Left forelimb (tissue), 1 donor: ENCODE measurements at places on chromosomes 5 and 9.
A peak's percentile ranks its signal among the peaks of the same experiment; 100 is the strongest.

- DNase-seq = peak; percentile 57
Measured at GRCh38 chr5:132011622-132012343, at the start of gene ACSL6. Gene ACSL6, minus strand, starts transcription at chr5:132011658. Its CDS starts 105 bp downstream, at chr5:132011553.

GRCh38 chr5:93579692-93580062, 1.3 kb downstream of the NR2F1-AS1 start:
- DNase-seq = no peak

- peak; percentile 38 for DNase-seq
Measured at GRCh38 chr9:135045928-135046738, 41.3 kb upstream of the OLFM1 start.

- no peak for DNase-seq
Measured at GRCh38 chr5:114358329-114358728, 3.5 kb upstream of the KCNN2 start.

- DNase-seq = no peak
Measured at GRCh38 chr9:131282175-131282574, 5.9 kb upstream of the FAM78A start.

DNA sequence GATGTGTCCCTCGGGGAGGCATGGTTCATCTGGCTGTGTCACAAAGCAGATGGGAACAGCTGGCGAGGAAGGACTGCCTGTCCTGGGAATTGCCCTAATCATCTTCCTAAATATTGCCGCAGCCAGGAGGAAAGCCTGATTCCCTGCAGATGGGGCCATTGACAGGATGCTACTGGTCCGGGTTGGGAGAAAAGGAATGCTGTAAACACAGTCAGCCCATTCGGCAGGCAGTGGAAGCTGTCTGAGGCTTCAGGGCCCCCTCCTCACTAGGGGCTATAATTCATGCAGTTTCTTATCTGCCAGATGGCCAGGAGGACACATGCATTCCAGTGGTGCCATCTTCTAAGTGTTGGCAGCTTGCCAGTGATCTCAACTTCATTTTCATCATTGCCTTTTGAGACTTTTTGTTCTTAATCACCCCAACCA, 110.3 kb downstream of the KCNIP1 start:
- no peak for DNase-seq

DNA sequence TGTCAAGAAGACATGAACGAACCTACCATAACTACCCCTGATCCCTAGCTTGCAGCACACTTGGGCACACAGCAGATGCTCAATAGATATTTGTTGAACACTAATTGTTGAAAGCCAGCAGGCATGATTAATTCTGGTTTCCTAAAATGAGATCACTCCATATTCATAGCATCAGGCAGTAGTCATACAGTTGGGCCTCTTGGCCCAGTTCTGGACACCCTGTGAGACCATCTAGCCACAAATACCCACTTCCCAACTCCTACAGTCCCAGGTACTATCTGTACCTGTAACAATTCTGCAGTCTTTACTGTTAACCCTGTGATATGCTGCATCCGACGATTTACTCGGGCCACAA, 24.2 kb downstream of the P4HA2 start:
- DNase-seq = no peak

- DNase-seq = no peak
Measured at GRCh38 chr9:92770360-92770995, 5.8 kb upstream of the BICD2 start.

- no peak for DNase-seq
Measured at GRCh38 chr5:4295663-4296339, 700.2 kb downstream of the IRX1 start.

GRCh38 chr5:30279237-30279636, 914.2 kb upstream of the CDH6 start:
- no peak for DNase-seq

DNA sequence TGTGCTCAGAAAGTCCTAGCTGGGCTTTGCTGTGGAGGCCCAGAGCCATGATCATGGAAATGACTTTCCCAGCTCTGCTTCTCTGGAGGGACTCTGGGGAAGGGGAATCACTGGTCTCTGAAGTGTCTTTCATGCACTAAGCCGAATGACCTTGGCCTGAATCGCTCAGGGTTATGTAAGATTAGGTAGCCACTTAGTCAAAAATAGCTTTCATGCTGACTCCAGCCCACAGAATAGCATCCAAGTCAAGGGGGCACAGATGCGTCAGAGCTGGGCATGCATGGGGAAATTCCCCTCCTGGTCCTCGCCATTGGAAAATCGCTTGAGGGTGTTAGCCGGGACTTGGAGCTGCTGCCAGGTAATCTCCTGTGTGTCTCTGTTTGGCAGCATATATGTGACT, 36.1 kb upstream of the PPARGC1B start:
- no peak for DNase-seq

GRCh38 chr5:138386290-138386689, 33.8 kb downstream of the KDM3B start:
- no peak for DNase-seq

- no peak for DNase-seq
Measured at GRCh38 chr5:94908889-94909480, 290.5 kb downstream of the SLF1 start.

DNA sequence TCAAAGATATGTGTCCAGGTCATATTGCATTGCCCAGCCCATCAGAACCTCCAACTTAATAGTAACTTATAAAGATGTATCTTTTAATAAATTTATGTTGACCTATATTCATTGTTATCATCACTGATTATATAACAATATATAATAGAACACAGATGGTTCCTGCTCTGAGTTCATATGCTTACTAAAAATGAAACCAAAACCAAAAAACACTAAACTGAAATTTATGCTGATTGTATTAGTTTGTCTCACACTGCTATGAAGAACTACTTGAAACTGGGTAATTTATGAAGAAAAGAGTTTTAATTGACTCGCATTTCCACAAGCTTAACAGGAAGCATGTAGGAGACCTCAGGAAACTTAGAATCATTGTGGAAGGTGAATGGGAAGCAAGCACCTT, 462.5 kb upstream of the TYRP1 start:
- DNase-seq = no peak

DNA sequence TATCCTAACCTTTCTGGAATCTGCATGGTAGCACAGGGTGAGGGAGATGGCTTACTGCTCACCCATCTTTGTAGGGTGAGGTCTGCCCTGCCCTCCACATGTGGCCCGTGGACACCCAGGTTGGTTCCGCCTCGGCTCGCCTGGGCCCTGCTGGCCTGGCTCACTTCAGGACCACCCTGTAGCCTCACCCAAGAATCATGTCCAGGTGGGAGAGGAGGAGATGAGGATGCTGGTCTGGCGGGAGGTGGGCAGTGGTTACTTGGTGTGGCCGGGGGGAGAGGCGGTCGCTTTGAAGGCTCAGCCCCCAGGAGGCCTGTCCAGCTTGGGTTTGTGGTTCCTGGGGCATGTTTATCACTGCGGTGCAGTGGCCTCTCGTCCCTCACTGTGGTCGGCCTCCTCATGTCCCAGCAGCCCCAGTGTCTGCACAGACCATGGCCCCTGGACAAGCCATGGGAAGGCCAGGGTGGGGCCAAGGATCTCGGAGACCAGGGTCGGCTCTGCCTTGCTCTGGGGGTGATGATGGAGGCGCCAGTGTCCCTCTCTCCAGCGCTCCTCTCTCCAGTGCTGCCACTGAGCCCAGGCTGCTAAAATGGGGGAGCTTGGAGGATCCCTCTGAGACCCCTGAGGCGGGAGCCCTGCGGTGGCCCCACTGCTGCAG, 4.6 kb downstream of the OBP2B start:
- no peak for DNase-seq

DNA sequence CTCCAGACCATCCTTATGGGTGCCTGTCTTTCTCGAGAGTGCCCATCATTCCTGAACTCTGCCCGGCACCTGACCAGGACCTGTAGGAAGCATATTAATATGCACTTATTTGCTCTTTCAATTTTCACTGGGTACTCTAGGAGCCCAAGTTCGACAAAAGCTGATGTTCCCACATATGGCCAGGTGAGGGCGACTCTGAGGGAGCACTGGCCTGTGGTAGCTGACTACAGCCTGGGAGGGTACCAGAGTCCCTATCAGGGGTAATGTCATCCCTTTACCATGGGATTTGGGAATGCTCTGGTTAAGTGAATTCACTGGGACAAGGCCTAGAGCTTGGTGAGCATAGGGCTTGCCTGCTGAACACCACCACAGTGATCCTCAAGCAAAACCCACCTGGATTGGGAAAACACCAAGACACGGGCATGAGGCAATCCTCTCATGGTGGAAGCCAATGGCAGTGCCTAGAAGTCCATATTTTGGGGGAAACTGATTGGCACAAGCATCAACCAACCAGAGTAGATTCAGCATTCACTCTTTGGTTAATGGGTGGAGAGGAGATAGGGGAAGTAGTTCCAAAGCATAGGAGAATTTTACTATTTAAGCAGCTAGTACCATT, 112.2 kb downstream of the MTX3 start:
- no peak for DNase-seq

GRCh38 chr5:24646915-24647314, 2.1 kb upstream of the CDH10 start:
- DNase-seq = no peak

DNA sequence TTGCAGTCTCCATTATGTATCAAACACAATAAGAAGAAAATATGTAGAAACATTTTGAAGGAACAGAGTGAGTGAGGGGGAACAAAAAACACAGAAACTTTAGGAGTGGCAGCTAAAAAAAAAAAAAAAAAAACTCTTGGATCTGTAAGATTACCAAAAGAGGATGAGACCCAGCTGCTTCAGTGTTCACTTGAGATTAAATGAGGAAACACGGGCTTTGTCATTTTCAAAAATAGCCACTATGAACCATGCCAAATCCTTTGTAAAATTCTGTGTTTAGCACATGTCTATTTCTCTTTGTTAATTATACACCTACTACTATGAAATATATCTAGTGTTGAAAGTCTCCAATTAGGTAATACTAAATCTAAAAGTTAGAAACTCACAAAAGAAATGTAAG, 485.9 kb downstream of the EFNA5 start:
- no peak for DNase-seq

DNA sequence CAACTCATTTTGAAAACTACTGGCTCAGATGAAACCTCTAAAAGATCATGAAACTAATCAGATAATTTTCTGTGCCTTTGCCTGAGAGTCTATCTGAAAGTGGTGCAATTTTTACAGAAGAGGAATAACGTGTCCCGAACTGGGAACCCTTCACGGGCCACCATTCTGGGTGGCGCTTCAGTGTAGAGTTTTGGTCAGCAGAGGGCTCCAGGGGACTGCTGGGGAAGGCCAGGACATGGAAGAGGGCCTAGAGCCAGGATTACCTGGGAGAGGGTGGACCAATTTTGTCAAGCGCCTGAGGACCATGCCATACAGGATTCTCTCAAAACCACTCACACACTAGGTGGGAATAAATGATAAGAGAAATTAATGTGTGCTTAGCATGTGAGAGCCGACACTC, 49.7 kb upstream of the PLEKHG4B start:
- DNase-seq = no peak

- no peak for DNase-seq
Measured at GRCh38 chr5:51185850-51186329, 197.4 kb upstream of the ISL1 start.

- no peak for DNase-seq
Measured at GRCh38 chr5:133032852-133033742, 6.7 kb upstream of the ZCCHC10 start.

DNA sequence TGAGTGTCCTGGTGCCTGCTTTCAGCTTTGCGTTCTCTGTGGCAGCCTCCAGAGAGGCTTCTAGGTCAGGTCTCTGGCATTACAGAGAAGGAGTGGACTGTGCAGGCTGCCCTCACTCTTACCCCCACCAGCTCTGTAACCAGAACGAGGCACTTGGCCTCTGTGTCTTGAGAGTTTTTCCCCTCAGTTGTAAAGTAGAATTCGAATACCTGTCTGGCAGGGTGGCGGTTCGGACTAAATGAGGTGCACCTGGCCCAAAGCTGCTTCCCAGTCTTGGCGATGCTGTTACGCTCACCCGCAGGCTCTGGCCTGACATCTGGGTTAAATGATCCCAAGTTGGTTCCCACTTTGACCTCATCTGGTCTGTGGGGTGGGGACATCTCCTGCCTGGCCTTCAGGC, 40.1 kb downstream of the FAM78A start:
- DNase-seq = no peak

GRCh38 chr5:6820851-6821479, 107.7 kb downstream of the TENT4A start:
- DNase-seq = no peak

GRCh38 chr5:177439518-177440053, 7.0 kb upstream of the PRR7 start:
- DNase-seq = no peak

- no peak for DNase-seq
Measured at GRCh38 chr5:161047024-161047423, 195.0 kb upstream of the ATP10B start.

DNA sequence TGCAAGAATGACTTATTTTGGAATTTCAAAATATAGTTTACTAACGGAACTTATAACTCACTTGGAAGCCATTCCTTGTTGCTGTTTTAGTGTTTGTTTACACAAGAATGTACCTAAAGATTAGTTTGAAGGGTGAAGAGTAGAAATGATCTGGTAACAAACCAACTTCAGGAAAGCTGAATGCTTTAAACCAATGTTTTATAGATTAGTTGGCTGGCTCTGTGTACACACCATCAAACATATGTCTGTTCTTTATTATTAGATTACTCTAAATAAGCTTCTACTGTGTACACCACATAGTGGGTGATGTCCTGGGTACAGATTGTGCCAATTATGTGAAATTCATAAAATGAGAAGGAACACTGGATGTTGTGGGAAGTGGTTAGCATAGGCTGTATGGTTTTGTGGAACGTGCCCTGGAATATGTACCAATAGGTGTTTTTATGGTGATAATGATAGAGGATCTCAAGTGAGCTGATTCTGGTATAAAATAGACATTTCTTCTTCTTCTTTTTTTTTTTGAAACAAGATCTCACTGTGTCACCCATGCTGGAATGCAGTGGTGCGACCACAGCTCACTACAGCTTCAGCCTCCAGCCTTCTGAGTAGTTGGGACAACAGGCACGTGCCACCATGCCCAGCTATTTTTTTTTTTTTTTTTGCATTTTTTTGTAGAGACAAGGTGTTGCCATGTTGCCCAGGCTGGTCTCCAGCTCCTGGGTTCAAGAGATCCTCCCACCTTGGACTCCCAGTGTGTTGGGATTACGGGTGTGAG, 109.3 kb upstream of the DHFR start:
- DNase-seq = no peak

GRCh38 chr5:85293145-85293785, 908.6 kb upstream of the EDIL3 start:
- no peak for DNase-seq

DNA sequence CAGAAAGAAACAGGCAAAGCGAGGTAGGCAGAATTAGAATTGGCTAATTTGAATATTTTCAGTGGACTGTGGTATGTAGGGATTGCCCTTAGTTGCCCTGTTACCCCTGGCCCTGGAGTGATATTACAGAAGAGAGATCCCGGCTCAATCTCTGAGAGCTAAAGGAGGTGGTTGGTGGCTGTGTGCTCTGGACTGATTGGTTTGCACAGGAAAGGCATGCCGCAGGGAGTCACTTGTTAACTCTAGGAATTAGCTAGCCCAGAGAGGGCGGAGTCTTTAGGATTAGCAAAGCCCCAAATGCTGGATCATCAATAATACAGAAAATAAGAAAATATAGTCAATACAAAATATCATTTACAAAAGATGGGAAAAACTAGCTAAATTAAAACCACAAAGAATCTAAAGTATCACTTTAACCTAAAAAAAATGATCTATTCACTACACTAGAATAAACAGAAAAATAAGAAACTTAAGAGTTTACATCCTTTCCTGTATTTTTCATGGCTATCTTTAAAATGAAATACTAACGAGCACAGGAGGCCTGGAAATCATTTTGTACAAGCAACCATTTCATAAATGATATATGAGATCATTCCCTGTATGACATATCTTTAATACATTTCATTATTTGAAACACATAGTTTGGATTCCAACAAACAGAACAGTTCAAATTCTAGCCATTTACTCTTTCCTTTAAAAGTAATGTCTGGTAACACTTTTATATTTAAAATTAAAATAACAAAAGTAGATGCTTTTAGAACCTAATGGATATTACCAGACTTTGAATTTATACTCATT, 71.1 kb downstream of the GNAQ start:
- DNase-seq = no peak
